MCF 10A (cell line): ENCODE measurements at places on chromosomes 7 and 10. TPM values are rescaled to one million over a fixed set of nuclear protein-coding genes. Genes with fewer than 3 reads are reported as not detected.

DNA sequence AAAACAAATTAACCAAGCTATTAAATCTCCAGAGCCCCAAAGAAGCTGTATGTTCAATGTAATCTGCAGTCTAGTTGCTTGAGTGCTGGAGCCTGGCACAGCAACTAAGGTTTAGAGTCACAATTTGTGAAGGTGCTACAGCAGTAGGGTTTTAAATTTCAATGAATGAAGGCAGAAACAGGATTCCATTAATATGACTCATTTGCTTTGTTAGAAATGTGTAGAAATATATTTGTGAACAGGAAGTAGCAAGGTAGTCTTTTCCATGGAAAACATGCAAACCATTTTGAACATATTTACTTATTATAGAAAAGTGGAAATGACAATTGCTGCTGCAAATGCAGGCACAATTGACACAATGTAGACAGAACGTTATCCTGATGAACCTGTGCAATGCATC is 149.0 kb upstream of the STEAP4 start:
- DNase-seq: peak; percentile 20

GRCh38 chr7:114368492-114368891 is 46.1 kb upstream of the FOXP2 start:
- DNase-seq: no peak

DNA sequence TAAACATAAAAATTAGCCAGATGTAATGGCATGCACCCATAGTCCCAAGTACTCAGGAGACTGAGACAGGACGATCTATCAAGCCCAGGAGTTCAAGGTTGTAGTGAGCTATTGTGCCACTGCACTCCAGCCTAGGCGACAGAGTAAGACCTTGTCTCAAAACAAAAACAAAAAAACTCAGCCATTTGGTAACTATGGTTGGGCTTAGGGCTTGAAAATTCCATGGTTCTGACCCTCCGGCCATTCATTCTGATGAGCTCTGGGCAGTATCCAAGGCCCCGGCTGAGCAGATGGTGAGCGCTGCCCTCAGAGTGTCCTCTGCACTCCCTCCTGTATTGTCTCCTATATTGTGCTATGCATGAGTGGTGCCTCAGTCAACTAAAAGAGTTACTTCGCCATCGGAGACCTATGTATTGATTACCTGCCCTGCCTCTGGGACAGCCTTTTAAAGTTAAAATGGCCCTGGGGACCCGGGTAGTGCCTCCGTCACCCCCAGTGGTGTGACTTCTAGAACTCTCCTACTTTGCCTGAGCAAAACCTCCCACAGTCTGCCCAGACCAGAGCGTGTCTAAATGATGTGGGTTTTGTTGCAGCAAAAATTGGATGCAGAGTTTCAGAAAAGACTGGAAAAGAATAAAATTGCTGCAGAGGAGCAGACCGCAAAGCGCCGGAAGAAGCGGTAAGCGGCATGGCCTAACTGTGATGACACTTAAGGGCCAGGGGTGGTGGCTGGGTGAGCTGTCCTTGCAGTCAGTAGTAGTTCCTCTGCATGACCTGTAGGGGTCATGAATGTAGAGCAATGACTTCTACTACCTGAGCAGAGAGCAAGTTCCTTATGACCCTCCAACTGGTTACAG is 8.1 kb downstream of the PRKRIP1 start:
- peak; percentile 56 for DNase-seq

Gene FAM131B
- total RNA-seq: 0.19 and 0.25 TPM in 2 replicates

- DNase-seq: no peak
Observed at GRCh38 chr7:24476227-24476626, 97.0 kb upstream of the PALS2 start.

- DNase-seq: no peak
Observed at GRCh38 chr10:93342366-93342765, 139.8 kb downstream of the MYOF start.

DNA sequence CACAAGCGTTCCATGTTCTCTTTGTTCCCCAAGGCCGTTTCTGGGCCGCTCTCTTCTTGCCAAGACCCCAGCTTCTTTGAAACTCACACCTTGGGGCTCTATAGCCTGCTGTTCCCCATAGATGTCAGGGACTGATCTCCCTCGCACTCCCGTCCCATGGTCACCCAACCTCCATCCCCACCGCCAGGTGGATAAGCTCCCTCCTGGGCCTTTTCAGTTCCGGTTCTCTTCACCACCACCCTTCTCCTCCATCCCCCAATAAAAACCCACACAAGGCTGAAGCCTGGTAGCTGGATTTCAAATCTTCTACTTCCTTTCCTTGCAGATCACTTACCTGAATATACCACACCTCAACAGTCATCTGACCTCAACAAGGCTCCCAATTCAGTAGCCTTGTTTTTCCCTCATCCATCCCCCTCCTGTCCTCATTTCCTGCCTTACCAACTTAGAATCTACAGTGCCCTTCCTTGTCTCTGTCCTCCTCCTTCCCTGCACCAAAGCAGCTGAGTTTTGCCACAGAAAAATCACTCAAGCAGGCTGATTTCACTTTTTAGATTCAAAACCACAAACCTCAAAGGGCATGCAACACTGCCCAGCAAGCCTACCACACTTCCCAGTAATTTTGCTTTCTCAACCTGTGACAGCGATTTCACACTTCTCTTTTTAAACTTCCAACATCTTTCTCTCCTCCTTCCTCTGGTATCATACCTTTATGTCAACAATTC is 7.7 kb downstream of the SLC37A3 start:
- DNase-seq: no peak

- no peak for DNase-seq
Observed at GRCh38 chr10:63727636-63728035, 206.4 kb downstream of the REEP3 start.

GRCh38 chr10:20429742-20430141 is 467.4 kb downstream of the NEBL start:
- no peak for DNase-seq

Gene POU6F2
- total RNA-seq: 0.19 and 0.25 TPM in 2 replicates

DNA sequence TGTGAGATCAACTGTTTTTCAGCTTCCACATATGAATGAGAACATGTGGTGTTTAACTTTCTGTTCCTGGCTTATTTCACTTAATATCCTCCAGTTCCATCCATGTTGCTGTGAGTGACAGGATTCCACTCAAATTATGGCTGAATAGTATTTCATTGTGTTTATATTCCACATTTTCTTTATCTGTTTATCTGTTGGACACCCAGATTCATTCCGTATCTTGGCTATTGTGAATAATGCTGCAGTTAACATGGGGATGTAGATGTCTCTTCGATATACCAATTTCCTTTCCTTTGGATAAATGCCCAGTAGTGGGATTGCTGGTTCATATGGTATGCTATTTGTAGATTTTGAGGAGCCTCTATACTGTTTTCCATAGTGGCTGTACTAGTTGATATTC is 47.9 kb downstream of the GALNT11 start:
- DNase-seq: no peak

Gene ARHGEF35
- 0.93 TPM in 1 of 2 replicates, not detected in the other for total RNA-seq

Gene NRCAM
- total RNA-seq: 1.1 and 1.2 TPM in 2 replicates

- no peak for DNase-seq
Observed at GRCh38 chr7:36904802-36905201, 180.5 kb upstream of the AOAH start.

Gene SHH
- not detected in 2 replicates for total RNA-seq

DNA sequence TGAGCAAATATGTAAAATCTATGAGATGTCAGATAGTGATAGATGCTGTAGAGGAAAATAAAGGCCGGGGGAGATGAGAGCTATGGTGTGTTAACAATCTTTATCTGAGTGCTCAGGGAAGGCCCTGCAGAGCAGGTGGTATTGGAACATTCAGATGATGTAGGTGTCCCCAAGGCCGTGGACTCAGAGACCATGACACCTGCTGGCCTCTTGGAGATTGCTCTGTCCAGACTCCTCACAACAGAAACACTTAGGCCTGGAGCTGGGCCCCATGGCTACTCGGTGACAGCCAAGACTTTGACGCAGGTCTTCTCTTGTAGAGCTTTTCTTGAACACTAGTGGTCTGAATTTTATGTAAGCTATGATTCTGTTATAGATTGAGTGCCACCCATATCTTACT is 13.3 kb downstream of the AKR1E2 start:
- no peak for DNase-seq

DNA sequence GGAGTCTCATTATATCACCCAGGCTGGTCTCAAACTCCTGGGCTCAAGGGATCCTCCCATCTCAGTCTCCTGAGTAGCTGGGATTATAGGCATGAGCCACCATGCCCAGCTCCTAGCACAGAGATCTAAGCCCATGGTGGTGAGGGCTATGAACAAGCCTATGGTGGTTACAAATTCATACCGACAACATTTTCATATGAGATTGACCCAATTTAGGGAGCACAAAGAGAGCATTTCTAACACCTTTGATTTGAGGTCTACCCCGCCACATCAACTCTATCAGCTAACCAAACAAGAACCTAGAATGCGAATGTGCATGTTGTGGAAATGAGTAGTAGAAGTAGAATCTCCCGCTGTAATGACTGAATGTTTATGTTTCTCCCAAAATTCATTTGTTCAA is 14.2 kb upstream of the PRF1 start:
- DNase-seq: no peak

DNA sequence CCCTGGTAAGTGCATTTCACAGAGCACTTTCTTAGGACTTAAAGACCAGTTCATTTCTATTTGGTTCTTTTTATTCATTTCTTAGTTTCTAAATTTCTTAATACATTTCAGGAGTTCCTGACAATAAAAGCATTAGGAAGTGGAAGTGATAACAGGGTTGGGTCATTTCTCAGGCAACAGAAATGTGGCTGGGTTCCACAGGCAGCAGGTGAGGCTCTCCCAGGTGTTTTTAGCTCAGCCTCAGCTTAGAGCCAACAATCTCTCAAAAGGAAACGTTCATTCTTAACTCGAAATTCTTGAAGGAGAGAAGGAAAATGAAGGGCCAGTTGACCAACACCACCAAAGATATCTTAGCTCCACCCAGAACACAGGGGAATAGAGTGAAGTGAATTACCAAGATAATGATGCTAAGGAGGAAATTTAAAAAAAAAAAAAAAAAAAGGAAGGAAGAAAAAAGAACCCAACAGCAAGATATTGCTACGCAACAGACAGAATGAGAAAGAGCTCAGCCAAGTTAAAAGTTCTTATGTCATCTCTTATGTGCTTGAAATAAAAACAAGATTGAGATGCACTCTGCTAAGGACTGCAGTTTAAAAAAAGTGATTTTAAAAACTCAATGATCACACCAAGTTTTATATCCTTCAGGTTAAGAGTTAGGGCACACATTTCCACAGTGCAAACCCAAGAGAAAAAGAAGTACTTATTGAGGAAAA is 230.1 kb downstream of the GLI3 start:
- no peak for DNase-seq

DNA sequence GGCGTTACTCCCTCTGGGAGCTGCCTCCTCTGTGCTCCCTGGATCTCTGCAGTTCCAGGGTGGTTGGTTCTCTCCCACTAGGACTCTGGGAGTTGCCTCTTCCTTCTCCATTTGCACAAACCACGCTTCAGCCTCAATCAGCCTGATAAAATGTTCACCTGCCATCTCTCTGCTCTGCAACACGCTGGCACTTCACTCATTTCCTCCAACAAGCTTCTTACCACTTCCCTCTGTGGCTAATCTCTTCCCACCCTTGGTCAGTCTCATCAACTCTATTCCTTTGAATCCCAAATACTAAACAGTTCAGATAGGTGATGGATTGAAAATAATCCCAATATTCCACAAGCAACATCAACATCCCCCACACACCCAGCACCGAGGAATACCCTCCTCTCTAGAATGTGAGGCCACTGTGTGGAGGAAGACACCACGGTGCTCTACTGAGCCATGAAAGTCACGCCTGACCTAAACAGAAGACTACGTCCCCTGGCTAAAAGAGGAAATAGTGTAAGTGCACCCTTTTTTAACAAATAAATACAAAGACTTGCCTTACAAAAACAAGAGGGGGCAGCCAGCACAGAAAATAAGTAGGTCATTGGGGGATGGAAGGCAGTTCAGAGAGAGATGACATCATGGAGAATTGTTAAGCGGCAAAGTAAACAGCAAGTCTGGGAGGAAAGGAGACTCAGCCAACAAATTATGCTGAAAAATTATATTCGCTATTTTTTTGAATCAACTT is 1.9 kb upstream of the FAM170B start:
- no peak for DNase-seq
